Naive thymus-derived CD4-positive, alpha-beta T cell (primary cell): ENCODE measurements at places on chromosomes 11 and 22. TPM values are rescaled to one million over a fixed set of nuclear protein-coding genes. Genes with fewer than 3 reads are reported as not detected.

GRCh38 chr22:30423301-30423958 is 2.1 kb upstream of the MTFP1 start:
- H3K4me1 ChIP-seq = peaks cover 36% of the 10 kb centered on the region
- H3K27ac ChIP-seq = peak overlapping the region; percentile 97
- peak overlapping the region; percentile 76 for H3K4me3 ChIP-seq
- H3K27me3 ChIP-seq = no peaks in the 10 kb centered on the region
- peaks cover 3% of the 10 kb centered on the region for H3K36me3 ChIP-seq

GRCh38 chr11:73163638-73164174 is 21.6 kb upstream of the FCHSD2 start:
- no peak overlapping the region for H3K27ac ChIP-seq
- H3K4me3 ChIP-seq = no peak overlapping the region
- no peaks in the 10 kb centered on the region for H3K27me3 ChIP-seq
- H3K4me1 ChIP-seq = no peaks in the 10 kb centered on the region

DNA sequence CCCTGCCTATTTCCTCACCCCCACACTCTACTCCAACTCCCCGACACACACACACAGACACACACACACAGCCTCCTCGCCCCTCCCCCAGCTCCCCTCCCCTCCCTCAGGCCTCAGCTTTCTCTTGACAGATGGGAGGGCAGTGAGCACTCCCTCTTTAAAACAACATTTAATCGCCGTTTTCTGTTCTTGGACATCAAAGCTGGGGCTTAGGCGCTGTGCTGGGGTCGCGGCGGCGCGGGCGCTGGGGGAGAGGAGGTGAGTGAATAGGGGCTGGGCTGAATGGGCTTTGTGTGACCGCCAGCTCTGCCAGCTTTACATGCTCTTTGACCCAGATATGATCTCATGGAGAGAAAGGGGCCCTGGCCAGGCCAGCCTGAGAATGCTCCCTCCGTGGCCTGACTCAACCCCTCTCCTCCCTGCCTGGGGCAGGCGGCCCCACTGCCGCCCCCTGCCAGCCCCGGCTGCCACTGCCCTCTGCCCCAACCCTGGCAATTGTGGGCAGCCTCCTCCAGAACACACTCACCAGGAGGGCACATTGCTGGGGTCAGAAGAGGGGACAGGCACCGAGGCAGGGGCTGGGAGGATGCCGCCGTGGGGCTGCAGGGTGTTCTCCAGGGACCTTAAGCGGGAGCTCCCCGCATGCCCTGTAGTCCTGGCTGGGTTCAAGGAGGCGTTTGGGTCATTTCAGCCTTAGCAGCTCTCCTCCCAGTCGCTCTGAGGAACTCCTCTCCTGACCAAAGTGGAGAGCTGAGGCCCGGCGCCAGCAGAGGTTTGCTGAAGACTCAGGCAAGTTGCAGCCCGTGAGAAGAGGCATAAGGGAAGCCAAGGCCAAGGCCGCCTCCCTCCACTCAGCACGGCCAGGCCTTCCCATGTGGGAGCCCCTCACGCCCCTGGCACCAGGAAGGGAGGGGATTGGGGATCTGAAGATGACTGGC is 38.3 kb upstream of the NNMT start:
- no peak for DNase-seq
- no peaks in the 10 kb centered on the region for H3K4me1 ChIP-seq
- no peaks in the 10 kb centered on the region for H3K27me3 ChIP-seq
- no peak overlapping the region for H3K4me3 ChIP-seq
- no peak overlapping the region for H3K27ac ChIP-seq

PRR5L gene
- polyA plus RNA-seq = 0.19 TPM

KCNQ1 gene
- polyA plus RNA-seq = 15.8 TPM

RASGRP2 gene
- 312 TPM for polyA plus RNA-seq

GRCh38 chr22:50051930-50052329 is 6.2 kb downstream of the TTLL8 start:
- no peak overlapping the region for H3K4me3 ChIP-seq
- no peak for DNase-seq
- no peaks in the 10 kb centered on the region for H3K4me1 ChIP-seq
- H3K36me3 ChIP-seq = no peaks in the 10 kb centered on the region

- H3K27me3 ChIP-seq = no peaks in the 10 kb centered on the region
- DNase-seq = no peak
- H3K4me1 ChIP-seq = no peaks in the 10 kb centered on the region
Measured at GRCh38 chr11:45361551-45361950, 75.4 kb upstream of the SYT13 start.

DNA sequence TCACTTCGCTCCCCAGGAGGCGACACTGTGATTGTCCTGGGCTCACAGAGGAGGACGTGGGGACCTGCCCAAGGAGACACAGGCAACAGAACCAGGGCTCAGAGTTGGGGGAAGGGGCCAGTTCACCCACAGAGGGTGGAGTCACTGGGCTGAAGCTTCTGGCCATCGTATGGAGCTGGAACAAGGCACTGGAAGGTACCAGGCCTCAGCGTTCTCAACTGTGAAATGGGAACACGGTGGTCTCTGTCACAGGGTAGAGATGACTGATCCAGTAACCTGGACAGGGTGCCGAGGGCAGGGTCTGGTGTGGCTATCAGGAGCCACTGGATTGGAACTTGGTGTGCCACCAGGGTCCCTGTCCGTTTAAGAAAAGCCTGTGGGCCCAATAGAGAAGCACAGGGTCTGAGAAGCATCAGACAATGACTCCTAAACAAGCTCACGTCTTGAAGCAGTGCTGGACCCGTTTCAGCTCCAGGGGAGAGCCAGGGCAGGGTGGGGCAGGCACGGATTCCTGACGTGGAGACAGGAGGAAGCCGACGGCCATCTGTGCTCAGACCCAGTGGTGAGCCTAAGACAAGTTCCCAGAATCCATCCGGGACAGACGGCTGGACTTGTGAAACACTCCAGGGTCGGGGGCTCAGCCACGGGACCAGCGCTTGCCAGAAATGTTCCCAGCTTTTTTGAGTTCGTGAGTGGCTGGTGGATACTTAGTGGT is 25.0 kb upstream of the KCNQ1OT1 start:
- no peak for DNase-seq
- no peaks in the 10 kb centered on the region for H3K4me1 ChIP-seq
- no peak overlapping the region for H3K4me3 ChIP-seq
- no peaks in the 10 kb centered on the region for H3K27me3 ChIP-seq
- no peaks in the 10 kb centered on the region for H3K36me3 ChIP-seq
- H3K27ac ChIP-seq = no peak overlapping the region

ISX gene
- not detected for polyA plus RNA-seq

MAPK11 gene
- 0.13 TPM for polyA plus RNA-seq

DEFB131B gene
- polyA plus RNA-seq = not detected

GRCh38 chr22:45762545-45763235 is 91.1 kb downstream of the ATXN10 start:
- DNase-seq = no peak
- no peak overlapping the region for H3K27ac ChIP-seq
- H3K27me3 ChIP-seq = no peaks in the 10 kb centered on the region
- no peaks in the 10 kb centered on the region for H3K36me3 ChIP-seq

GRCh38 chr11:118277312-118277711 is 13.2 kb upstream of the MPZL2 start:
- H3K27me3 ChIP-seq = no peaks in the 10 kb centered on the region
- peaks cover 5% of the 10 kb centered on the region for H3K4me1 ChIP-seq
- no peaks in the 10 kb centered on the region for H3K36me3 ChIP-seq
- no peak for DNase-seq
- H3K27ac ChIP-seq = no peak overlapping the region

- no peaks in the 10 kb centered on the region for H3K27me3 ChIP-seq
Measured at GRCh38 chr22:23065495-23066122, 4.7 kb upstream of the GNAZ start.

- no peaks in the 10 kb centered on the region for H3K36me3 ChIP-seq
- H3K4me1 ChIP-seq = peaks cover 31% of the 10 kb centered on the region
- H3K27me3 ChIP-seq = no peaks in the 10 kb centered on the region
- no peak overlapping the region for H3K4me3 ChIP-seq
Measured at GRCh38 chr22:42284643-42285181, 14.3 kb upstream of the TCF20 start.

GRCh38 chr11:102592634-102593581 is 32.2 kb downstream of the MMP20 start:
- H3K27ac ChIP-seq = no peak overlapping the region
- no peak overlapping the region for H3K4me3 ChIP-seq
- no peaks in the 10 kb centered on the region for H3K36me3 ChIP-seq
- no peaks in the 10 kb centered on the region for H3K27me3 ChIP-seq
- no peaks in the 10 kb centered on the region for H3K4me1 ChIP-seq

GRCh38 chr11:61957021-61957770 is 7.0 kb downstream of the BEST1 start:
- DNase-seq = no peak
- no peaks in the 10 kb centered on the region for H3K36me3 ChIP-seq
- peaks cover 5% of the 10 kb centered on the region for H3K27me3 ChIP-seq
- H3K27ac ChIP-seq = no peak overlapping the region

DNA sequence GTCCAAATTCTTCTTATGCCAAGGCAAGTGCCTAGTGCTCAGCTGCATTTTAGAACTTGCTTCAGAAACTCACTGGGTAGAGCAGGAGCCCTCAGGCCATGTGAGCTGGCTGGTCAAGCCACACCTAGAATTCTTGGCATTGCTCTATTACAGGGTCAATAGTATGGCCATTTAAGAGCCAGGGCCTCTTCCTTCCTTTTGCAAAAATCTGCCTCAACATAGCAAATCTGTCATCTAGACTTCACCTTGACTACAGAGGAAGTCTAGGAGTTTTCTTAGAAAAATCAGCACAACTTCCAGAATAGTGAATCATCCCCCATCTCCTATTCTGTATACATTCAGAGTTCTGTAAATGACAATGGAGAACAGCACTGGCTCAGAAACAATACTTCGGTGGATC is 112.0 kb upstream of the TTC12 start:
- no peak overlapping the region for H3K27ac ChIP-seq
- no peaks in the 10 kb centered on the region for H3K4me1 ChIP-seq
- no peak overlapping the region for H3K4me3 ChIP-seq
- H3K36me3 ChIP-seq = no peaks in the 10 kb centered on the region

FOSL1 gene
- polyA plus RNA-seq = not detected

DNA sequence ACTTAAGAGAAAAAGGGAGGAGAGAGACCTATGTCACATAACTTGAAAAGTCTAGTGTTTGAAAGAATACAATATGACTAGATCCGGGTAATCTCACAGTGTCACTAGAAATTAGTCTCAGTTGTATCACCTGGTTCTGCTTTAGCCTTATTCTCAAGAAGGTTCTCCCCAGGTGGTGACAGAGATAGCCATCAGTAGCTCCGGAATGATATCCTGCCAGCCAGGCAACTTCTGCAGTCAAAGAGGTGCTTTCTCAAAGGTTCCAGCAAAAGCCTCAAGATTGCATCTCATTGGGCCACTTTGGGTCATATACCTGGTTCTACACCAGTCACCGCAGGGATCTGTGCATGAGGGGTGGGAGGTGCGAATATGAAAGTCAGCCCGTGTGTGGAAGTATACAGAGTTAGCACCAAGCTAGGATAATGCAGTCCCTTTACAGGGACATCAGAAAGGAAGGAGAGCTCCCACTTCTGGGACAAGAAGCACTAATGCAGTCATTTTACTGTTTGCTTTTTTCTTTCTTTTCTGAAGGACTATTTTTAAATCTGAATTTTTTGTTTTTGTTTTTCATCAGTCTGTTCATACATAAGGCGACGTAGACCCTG is 61.1 kb downstream of the CYB5R2 start:
- H3K27me3 ChIP-seq = no peaks in the 10 kb centered on the region
- no peak for DNase-seq
- no peaks in the 10 kb centered on the region for H3K4me1 ChIP-seq
- no peaks in the 10 kb centered on the region for H3K36me3 ChIP-seq
- no peak overlapping the region for H3K4me3 ChIP-seq

FGF4 gene
- not detected for polyA plus RNA-seq

DNA sequence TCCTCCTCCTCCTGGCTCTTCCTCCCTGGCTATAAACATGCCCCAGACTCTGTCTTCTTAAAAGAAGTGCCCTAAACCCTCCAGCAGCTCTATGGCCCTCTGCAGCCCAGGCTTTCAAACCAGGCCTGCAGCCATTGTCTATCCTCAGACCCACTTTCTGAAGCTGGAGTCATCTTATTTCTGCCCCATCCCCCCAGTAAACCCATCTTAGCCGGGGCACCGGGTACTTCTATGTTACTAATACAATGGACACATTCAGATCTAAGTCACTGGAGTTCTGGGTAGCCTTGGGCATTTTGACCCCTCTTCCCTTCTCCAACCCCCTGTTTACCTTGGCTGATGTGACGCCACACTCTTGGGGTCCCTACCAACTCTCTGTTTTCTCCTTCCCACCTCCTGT is 29.7 kb upstream of the CACNG2 start:
- no peak overlapping the region for H3K4me3 ChIP-seq
- H3K36me3 ChIP-seq = no peaks in the 10 kb centered on the region

FOLR2 gene
- polyA plus RNA-seq = not detected

DNA sequence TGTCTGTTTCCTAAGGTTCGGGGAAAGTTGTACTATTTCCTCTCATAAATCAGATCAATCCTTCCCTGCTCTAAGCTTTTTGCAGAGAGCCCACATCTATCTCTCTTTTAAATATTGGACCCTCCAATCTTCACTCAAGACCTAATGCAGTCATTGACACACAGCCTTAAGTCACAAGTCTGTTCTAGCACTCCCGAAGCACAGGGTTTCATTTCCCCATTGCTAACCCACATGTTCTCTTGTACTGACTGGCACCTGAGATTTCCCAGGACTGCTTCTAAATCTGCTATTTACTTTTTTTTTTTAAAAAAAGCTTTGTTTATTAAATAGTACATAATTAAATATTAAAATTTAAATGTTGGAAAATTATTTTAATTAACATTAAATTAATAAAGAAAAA is 674.7 kb downstream of the TBC1D22A start:
- H3K4me3 ChIP-seq = no peak overlapping the region
- H3K27ac ChIP-seq = no peak overlapping the region
- DNase-seq = no peak
- H3K4me1 ChIP-seq = no peaks in the 10 kb centered on the region
- no peaks in the 10 kb centered on the region for H3K27me3 ChIP-seq

IGHMBP2 gene
- polyA plus RNA-seq = 4.4 TPM

DNA sequence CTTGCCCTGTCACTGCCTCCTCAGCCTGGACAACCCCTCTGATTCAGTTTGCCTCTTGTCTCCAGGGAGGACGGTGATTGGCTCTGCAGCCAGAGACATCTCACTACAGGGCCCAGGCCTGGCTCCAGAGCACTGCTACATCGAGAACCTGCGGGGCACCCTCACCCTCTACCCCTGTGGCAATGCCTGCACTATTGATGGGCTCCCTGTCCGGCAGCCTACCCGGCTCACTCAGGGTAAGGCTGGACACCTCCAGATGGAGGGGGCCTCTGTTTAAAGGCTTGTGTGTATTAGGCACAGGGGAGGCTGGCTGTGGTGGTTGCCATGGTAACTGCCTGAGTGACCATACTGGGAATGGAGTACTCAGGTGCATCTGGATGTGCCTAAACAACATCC is 8.6 kb downstream of the PHLDB1 start:
- H3K4me1 ChIP-seq = peaks cover 7% of the 10 kb centered on the region
- H3K4me3 ChIP-seq = no peak overlapping the region
- DNase-seq = no peak
- no peaks in the 10 kb centered on the region for H3K27me3 ChIP-seq
- no peaks in the 10 kb centered on the region for H3K36me3 ChIP-seq
- H3K27ac ChIP-seq = no peak overlapping the region
